ENCODE measurements at places on chromosomes 4 and X.

- no peak for DNase-seq
Measured at GRCh38 chr4:111883557-111883999, 261.7 kb upstream of the FAM241A start.

- no peak for DNase-seq
Measured at GRCh38 chr4:175906384-175906783, 94.3 kb upstream of the GPM6A start.

- DNase-seq: peak; percentile 40
Measured at GRCh38 chrX:15497865-15498264, 2.7 kb upstream of the BMX start.

- DNase-seq: no peak
Measured at GRCh38 chr4:79604152-79604551, 196.1 kb upstream of the GK2 start.

DNA sequence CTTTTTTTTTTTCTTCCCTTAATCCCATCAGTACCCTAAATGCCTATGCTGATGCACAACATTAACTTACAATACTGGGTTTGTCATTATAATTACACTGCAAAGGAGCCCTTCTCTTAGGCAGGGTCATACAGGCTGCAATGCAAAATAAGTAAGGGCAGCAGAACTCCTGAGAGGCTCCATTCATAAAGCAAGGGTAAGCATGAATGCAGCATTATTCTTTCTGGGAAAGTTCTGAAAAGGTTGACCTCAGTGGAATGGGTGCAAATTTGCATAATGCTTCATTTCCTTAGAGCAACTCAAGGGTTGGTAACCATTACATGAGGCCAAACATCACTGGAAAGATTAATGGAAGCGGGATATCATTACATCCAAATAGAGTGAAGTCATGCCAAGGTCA is 789.2 kb downstream of the KLHL13 start:
- DNase-seq: no peak

GRCh38 chr4:106615961-106616360 is 247.4 kb upstream of the GIMD1 start:
- no peak for DNase-seq

- no peak for DNase-seq
Measured at GRCh38 chr4:177339477-177340374, 30.1 kb downstream of the NEIL3 start.

DNA sequence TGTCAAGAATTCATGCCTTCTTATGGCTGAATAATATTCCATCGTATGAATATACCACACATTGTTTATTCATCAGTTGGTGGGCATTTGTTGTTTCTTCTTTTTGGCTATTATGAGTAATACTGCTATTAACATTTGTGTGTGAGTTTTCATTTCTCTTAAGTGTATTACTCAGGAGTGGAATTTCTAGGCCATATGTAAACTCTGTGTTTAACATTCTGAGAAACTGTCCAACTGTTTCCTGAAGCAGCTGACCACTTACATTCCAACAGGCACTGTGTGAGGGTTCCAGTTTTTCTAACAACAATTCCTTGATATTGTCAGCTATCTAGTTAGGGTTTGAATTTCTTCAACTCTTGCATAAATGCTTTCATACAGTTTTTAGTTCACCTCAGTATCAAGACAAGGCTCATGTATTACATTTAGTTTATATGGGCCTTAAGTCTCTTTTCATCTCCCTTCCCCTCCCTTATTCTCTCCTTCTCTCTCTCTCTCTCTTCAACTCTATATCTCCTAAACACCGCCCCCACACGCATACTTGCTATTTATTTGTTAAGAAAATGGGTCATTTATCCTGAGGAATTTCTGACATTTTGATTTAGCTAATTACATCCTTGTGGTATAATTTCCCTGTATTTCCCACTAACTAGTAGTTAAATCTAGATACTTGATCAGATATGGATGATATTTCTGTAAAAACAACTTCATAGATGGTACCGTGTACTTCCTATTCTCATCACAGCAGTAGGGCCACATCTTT is 77.4 kb downstream of the WDR19 start:
- DNase-seq: no peak

DNA sequence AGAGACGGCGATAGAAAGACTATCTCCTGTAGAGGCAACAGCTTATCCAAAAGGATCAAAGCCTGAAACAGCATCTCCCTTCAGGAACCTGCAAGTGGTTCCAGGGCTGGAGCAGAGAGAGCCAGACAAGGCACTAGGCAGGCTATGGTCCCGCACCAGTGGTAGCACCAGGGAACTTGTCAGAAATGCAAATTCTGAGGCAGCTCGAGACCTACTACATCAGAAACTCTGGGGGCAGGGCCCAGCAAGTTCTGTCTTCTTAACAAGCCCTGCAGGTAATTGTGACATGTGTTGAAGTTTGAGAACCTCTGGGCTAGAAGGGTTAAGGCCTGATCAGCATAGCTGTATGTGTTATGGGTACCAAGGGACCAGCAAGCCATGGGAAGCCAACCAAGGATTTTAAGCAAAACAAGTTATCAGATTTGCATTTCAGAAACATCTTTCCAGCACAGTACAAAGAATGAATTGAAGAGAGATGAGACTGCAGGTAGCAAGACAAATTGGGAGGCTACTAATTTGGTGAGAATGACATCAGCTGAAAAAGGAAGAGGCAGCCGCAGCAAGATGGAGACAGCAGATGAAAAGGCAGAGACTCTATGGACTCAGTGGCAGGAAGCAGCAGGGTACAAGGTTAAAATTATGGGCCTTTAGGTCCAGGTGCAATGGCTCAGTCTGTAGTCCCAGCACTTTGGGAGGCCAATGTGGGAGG is 139.7 kb downstream of the TSPAN5 start:
- DNase-seq: no peak

- no peak for DNase-seq
Measured at GRCh38 chr4:101229116-101229515, 118.2 kb downstream of the PPP3CA start.

- DNase-seq: no peak
Measured at GRCh38 chr4:85708468-85708867, 233.5 kb downstream of the ARHGAP24 start.

DNA sequence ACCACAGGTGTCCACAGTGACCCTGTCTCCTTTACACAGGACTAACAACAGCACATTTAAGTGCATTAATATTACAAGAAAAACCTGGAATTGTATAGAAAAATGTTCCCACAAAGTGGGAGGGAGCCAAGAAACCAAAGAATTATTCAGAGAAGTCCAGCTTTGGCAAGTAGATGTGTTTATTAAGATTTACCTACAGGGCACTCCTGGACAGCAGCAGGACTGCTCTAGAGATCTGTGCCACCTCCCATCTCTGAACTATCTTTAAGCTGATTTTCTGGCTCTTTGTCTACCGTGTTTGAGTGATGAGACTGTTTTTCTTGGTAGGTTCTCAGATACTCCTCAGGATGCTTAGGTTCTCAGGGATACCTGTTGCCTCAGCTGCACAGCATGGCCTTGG is 38.3 kb upstream of the HPSE start:
- no peak for DNase-seq

DNA sequence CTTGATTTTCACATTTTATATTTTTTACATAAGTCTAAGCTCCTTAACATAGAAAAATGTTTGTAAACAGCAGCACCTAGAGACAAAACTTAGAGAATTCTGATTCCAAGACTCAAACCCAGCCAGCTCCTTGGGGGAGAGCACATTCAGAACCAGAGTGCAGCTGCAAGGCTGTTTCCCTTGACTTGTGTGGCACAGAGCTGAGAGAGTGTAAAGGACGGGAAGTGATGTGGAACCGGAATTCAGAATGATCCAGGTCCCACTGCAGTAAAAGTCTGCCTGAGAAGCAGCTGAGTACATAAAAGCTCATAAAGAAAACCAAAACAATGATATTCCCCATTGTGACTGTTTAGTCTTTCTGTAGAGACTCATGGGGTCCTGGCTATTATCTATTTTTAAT is 713.8 kb downstream of the RAB28 start:
- no peak for DNase-seq

DNA sequence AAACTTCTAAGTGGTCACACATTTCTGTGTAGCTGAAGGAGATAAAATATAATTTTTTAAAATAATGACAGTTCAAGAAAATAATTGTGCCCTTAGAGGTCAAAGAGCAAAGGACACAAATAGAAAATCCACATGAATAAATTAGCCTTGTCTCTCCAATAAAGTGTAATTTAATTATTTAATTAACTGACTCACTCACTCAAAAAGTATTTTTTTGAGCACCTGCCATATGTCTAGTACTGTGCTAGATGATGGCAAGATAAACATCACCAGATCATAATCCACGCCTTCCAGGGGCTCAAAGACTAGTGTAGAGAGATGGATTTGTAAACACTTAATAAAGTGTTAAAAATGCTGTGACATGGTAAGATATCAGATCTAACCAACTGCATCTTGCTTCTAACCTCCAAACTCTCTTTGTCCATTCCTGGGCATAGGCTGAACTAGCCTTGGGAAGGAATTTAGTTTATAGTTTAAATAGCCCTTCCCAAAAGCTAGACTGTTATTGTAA is 112.5 kb downstream of the SCLT1 start:
- DNase-seq: no peak

DNA sequence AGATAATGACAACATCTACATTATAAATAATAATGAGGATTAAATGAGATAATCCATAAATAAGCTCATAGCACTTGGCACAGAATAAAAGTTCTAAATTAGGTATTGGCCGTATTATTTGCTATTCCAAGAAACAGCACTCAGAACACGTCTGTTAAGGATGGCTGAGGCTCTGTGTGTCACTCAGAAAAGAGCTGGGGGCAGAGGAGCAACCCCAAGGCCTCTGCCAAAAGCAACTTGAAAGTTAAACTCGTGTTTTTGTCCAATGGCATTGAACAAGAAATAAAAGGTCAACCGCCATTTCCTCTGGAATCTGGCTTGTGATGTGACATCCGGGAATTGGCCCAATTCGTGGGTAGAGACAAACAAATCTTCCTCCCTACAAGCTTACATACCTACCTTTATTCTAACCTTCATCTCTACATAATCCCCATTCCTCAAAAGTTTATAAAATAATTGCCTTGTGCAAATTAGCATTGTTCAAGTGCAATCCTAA is 42.3 kb upstream of the FAM241A start:
- DNase-seq: no peak

GRCh38 chr4:46931981-46932380 is 22.9 kb upstream of the COX7B2 start:
- DNase-seq: no peak

DNA sequence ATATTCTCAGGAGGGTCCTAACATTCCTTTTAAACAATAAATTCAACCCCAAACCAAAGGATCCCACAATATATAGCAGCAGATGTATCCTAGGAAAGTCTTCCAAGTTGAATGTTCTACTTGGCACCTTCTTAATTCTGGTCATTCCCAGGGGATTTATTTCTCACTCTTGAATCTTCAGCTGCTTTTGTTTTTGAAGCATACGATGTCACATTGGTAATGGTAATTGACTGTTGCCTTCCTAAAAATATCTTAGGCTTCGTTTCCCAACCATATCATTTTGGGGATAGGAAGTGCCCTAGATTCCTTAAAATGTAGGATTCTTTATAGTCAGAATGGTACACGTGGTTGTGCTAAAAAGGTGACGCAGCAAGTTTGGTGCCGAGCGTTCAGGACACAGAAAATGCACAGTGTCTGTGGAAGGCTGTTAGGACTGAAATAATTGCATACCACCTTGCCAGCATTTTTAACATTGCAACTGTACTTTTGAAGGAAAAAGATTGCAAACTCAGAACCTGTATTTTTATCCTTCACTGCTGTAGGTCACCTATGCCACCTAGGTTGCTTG is 8.1 kb downstream of the SNX25 start:
- DNase-seq: no peak

DNA sequence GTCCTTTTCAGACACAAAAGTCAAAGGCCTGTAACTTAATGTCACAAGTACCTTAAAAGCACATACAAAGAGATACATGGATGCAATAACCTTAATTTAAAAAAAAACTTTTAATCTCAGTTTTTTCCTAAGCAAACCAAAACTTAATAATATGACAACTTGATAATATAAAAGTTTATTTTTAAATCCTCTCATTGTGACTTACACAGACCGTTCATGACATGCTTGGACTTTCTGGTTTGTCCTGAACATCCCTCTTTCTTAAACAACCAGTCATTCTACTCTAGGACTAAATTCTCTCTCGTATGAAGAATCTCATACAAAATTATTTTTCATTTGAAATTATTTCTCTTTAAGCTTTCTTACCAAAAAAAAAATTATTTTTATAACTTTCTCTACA is 43.1 kb upstream of the CYP2U1 start:
- no peak for DNase-seq

GRCh38 chr4:111689731-111690130 is 455.5 kb upstream of the FAM241A start:
- DNase-seq: no peak

DNA sequence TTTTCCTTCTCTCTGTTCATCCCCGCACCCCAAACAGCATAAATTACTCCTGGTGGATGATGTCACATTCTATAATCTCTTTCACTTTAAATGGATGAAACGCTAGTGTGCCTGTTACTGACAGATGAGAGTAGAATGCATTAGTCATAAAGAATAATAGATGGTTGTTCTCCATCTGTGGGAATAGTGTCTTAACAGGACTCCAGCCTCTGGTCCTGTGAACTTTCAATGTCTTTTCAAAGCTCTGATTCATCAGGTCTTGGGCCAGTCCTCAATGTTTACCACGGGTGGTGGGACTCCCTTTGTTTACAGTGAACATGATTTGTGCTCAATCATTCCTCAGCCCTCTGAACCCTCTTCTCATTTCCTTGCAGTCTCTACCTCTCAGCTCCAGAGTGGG is 182.6 kb downstream of the GABRB1 start:
- no peak for DNase-seq

DNA sequence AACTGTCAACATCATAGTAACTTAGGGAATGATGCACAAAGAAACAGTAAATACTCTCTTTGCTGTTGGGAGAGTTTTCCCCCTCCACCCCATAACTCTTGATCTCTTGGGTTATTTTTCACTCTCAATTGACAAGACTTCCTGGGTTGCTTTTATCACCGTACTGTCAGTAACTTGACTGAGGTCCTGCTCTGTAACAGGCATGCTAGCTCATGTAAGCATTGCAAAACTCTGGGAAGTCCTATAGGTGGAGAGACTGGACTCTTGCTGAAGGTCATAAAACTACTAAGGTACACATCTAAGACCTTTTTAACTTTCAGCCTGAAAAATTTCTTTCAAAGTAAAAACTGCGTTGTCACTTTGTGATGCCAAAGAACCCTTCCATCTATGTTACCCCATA is 10.9 kb downstream of the SHROOM3 start:
- DNase-seq: no peak

- no peak for DNase-seq
Measured at GRCh38 chrX:41033299-41033698, 51.9 kb upstream of the USP9X start.

- no peak for DNase-seq
Measured at GRCh38 chr4:95061220-95061619, 303.5 kb downstream of the BMPR1B start.

DNA sequence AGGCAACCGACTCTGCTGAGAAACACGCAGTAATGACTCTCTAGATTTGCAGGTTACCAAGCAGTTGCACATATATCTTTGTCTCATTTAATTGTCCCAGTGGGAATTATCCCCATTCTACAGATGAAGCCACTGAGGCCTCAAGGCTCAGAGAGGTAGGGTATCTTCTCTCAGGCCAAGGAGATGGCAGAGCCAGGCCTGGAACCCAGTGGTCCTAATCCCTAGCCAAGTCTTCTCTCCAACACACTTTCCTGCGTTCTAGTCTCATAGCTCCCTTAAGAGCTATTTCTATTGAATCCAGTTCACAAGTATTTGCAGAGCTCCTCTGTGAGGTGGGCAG is 181.3 kb upstream of the BCOR start:
- no peak for DNase-seq

- no peak for DNase-seq
Measured at GRCh38 chrX:50100188-50100587, 100.6 kb downstream of the AKAP4 start.
